ENCODE measurements at places on chromosomes 2 and 18.

GRCh38 chr18:13253786-13254688 lies 35.5 kb downstream of the LDLRAD4 start:
- no peak for DNase-seq

GRCh38 chr18:28575123-28575522 lies 398.2 kb upstream of the CDH2 start:
- DNase-seq: no peak

GRCh38 chr2:213868526-213868925 lies 542.3 kb upstream of the VWC2L start:
- DNase-seq: no peak

- DNase-seq: no peak
Observed at GRCh38 chr18:61402726-61403125, 69.5 kb downstream of the CDH20 start.

DNA sequence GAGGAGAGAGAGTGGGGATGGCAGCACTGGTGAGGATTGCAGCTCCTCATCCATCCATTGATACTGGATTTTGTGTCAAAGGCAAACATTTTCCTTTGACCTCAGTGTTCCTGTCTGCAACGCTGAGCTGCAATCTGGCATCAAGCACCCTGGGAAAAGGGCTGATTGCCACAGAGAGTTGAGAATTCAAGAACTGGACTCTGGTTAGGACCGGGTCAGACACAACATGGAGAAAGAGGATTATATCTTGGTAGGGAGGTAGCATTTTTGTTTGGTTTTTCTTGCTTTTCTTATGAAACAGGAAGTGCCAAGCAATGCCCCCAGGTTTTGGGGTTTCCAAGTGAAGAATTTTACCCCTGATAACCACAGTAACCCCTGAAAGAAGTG lies 81.9 kb upstream of the PKDCC start:
- no peak for DNase-seq

- no peak for DNase-seq
Observed at GRCh38 chr2:102086150-102086872, 56.2 kb upstream of the IL1R1 start.

DNA sequence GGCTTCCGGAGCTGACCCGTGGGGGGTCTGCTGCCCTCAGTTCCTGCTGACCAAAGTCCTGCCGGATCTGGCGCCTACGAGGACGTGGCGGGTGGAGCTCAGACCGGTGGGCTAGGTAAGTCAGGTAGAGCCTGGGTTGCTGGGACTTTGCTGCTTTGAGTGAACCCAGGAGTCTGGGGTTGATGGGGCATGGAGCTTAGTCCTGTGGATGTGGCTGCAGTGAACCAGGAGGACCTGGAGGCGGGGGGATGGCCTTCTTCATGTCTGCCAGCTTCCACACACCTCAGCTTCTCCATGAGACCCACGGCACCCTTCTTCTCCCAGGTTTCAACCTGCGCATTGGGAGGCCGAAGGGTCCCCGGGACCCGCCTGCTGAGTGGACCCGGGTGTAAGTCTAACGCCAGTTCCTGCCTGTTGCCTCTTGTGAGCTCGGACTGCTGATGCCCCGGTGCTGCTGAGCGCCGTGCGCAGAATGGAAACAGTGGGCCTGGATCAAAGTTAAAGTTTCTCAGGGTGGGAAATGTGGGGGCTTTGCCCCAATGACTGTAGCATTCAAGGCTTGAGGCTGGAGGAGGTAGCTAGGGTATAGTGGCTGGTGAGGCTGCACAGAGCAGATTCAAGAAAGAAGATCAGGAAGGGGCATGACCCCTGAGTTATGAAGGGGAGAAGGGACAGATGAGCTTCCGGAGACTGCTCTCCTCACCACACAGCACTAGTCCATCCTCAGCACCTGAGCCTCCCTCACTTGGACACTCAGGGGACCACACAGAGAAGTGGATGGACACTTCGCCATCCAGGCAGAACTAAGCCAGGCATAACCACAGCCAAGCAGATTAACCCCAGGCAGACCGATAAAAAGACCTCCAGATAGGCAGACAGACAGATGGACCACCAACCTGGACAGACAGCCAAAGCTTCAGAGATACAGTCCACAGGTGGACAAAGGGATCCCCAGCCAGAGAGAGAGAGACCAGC lies 17.3 kb downstream of the PTPN18 start:
- no peak for DNase-seq

GRCh38 chr18:63145166-63145850 lies 174.3 kb downstream of the BCL2 start:
- DNase-seq: no peak

GRCh38 chr2:10325278-10326145 lies 22.8 kb downstream of the HPCAL1 start:
- DNase-seq: no peak

DNA sequence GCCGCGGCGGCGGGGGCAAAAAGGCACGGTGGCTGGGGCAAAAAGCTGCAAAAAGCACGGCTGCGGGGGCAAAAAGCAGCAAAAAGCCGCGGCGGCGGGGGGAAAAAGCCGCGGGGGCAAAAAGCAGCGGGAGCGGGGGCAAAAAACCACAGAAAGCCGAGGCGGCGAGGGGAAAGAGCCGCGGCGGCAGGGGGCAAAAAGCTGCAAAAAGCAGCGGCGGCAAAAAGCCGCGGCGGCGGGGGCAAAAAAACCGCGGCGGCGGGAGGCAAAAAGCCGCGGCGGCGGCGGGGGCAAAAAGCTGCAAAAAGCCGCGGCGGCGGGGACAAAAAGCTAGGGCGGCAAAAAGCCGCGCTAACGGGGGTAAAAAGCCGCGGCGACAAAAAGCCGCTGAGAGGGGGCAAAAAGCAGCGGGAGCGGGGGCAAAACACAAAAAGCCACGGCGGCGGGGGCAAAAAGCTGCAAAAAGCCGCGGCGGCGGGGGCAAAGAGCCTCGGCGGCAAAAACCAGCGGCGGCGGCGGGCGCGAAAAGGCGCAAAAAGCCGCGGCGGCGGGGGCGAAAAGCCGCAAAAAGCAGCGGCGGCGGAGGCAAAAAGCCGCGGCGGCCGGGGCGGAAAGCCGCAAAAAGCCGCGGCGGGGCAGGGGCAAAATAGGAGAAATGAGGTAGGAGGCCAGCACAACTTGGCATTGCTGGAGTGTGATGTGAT lies 123.4 kb downstream of the ANKRD30BL start:
- no peak for DNase-seq

GRCh38 chr2:211349031-211349430 lies 792.6 kb downstream of the CPS1 start:
- DNase-seq: no peak

- DNase-seq: no peak
Observed at GRCh38 chr2:10444463-10444862, 3.7 kb downstream of the ODC1 start.

DNA sequence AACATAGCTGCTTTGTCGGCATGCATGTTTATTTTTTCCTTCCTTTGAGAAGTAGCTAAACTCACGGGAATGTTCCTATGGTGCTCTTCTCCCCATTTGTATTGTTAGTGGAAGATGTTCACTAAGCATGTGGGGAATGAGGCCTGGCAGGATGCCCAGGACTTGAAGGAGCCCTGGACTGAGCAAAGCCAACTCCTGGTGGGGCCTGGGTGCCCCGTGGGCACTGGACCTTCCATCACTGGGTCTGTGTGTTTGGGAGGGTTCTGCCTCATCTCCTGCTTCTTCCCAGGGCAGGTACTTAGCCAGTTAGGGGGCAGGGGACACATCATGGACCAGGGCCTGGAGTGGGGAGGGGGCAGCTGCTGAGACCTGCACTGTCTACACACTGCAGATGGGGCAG lies 49.3 kb downstream of the ACAA2 start:
- DNase-seq: no peak

DNA sequence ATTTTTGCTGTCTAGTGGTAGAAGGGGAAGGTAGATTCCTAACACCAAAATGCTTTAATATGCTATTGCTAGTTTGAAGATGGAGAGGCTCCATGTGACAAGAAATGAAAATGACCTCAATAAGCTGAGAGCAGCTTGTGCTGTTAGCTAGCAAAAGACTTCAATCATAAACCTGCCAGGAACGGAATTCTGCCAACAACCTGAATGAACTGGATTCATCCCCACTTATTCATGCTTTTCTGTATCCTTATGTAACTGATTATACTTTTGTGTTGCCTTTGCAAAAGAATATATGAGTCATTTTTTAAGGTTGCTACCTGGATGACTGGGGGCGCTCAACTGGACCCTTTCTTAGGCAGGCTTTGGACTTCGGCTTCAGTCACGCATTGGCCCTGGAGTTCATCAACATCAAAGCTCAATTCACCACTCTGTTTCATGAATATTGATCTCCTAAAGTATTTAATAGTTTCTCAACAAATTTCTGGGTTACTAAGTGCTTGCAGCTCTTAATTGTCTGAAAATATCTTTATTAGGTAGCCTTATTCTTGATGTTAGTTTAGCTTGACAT lies 97.5 kb upstream of the KCNJ3 start:
- no peak for DNase-seq

- no peak for DNase-seq
Observed at GRCh38 chr18:76318607-76319006, 176.4 kb downstream of the ZNF516 start.

- no peak for DNase-seq
Observed at GRCh38 chr18:55998071-55998522, 410.1 kb upstream of the TCF4 start.

DNA sequence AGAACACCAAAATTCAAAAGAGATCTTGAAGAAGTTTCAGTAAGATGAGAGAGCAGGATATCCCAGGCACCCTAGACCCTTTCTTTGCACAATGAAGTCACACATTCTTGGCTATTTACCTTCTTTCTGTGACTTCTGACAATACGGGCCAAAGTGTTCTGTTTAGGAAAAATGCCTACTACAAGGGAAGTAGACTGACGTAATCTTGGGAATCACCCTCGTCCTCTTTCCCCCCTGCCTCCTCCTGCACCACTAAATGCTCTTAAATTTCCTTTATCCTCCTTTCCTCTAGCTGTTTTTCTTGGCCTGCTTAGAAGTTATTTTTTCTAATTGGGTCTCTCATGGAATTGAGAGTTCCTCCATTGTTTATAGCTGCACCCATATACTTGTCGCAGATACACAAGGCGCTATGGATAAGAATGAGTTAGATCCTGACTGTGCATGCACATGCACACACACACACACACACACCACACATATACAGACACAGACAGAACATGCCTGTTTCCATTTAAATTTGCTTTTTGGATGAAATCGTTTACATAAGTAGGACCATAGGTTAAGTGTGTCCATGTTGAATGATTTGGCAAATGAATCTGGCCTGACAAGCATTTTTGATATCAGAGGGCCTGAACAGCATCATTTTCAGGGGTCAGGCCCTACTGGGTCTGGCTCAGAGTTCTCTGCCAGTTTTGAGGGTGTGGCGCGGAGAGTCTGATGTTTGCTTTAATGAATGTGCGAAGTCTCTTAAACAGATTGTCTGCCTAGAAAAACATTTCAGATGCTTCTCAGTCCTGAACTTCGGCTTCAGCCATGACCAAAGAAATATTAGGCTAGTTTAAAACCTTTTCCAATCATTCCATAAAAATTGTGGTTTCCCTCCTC lies 131.9 kb upstream of the NT5C1B start:
- no peak for DNase-seq

DNA sequence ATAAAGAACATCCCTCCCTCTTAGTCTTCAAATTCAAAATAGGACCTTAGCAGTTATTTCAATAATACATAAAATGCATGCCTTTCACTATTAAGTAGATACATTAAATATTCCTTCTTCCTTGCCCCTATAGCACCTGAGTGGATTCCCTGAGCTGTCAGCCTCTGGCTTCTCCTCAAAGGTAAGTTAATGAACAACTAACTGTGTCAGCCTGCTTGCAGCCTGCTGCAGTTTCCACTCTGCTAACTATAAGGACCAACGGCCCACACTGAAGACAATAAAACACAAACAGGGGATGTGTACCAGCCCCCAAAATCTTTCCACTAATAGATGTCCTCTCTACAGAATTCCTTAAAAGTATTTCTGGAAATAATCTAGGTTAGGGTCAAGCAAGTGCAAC lies 5.0 kb downstream of the KCTD1 start:
- DNase-seq: no peak

GRCh38 chr18:70279470-70279869 lies 9.4 kb upstream of the SOCS6 start:
- no peak for DNase-seq

- DNase-seq: no peak
Observed at GRCh38 chr2:9099341-9099751, 95.9 kb upstream of the MBOAT2 start.

DNA sequence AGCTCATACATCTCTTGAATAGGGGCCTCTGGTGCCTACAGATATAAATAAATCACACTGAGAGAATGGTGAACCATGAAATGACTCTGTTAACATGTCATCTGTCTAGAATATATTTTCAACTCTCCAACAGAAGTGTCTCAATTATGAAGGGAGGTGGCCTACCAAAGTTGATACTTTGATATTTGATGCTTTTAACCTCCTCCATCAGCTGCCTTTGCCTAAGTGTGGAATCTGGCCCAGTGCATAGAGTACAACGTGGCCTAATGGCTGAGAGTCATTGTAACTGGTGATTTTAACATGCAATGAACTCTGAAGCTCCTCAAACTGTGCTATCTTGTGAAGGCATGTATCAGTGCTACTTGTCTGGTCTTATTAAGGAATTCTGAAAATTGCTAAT lies 93.4 kb downstream of the MYO3B start:
- no peak for DNase-seq

DNA sequence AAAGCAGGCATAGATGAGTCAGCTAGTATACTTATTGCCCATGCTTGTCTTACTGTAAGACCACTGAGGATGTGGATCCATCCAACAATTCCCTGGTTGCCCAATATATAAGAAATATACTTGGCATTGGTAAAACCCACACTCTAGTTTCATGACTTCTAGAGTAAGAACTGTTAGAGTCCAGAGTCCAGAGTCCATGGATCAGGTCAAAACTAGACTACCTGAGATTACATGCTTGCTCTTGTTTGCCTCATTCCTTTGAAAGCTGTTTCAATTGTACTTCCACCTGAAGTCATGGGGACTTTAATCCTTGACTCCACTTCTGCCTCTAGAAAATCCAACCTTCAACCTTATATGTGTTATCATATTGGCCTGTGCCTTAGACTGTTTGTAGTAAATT lies 707.6 kb upstream of the FAM98A start:
- DNase-seq: no peak

- DNase-seq: no peak
Observed at GRCh38 chr2:206435742-206436141, 7.6 kb upstream of the ADAM23 start.

GRCh38 chr18:23903971-23904370 lies 110.6 kb upstream of the TTC39C start:
- DNase-seq: no peak

DNA sequence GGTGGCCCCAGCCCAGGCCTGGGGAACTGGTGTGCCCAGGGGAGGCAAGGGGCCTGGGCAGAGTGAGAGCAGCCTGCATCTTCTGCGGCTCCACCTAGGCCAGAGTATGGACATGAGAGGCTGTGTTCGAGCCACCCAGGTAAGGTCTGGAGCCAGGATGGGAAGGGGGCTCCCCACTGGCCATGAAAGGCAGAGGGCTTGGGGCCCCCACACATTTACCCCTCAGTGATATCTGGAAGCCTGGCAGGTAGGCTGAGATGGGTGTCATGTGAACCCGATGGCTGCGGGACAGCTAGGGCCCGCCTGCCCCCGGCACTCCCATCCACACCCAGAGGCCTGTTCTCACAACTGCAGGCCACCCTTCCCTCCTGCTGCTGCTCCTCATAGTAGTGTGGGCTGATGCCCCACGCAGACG lies 13.2 kb downstream of the ADRA2B start:
- DNase-seq: no peak

GRCh38 chr2:81576713-81577112 lies 1272.2 kb upstream of the LRRTM1 start:
- no peak for DNase-seq
